ENCODE measurements at places on chromosomes 3 and 15.

- peak; percentile 62 for DNase-seq
Measured at GRCh38 chr15:82832601-82833361, 23.4 kb downstream of the WHAMM start.

DNA sequence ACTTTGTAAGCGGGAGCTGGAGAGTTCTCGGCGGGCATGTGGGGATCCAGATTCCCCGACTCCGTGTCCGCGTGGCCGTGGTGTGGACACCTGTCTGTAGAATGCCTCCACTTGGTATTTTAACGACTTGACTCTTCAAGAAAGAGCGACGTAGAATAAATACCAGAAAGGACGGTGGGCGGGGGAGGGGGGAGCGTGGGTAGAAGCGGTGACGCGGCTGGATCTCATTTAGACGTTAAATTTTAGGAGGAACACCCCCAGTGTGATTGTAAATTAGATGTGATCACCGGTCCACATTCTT lies 620 bp upstream of the PYGO1 start:
- DNase-seq = no peak

- DNase-seq = no peak
Measured at GRCh38 chr3:14077310-14077709, 47.4 kb downstream of the CHCHD4 start.

DNA sequence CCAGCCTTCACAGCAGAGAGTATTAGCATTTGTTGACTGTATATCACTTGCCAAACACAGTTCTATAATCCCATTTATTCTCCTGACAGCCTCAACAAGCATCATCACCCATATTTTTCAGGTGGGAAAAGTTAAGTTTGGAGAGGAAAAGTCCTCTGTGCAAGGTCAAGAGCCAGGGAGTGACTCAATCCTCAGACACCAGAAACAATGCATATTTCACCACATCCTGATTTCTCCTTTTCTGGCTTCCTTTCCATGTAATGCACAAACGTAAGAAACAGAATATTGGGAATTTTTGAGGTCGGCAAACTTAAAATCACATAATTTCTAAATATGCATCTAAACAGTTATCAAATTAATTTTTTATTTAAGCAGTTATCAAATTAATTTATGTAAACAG lies 116.0 kb upstream of the GADL1 start:
- peak; percentile 29 for DNase-seq

GRCh38 chr15:60400944-60401343 lies 3.2 kb upstream of the ANXA2 start:
- DNase-seq = peak; percentile 55

DNA sequence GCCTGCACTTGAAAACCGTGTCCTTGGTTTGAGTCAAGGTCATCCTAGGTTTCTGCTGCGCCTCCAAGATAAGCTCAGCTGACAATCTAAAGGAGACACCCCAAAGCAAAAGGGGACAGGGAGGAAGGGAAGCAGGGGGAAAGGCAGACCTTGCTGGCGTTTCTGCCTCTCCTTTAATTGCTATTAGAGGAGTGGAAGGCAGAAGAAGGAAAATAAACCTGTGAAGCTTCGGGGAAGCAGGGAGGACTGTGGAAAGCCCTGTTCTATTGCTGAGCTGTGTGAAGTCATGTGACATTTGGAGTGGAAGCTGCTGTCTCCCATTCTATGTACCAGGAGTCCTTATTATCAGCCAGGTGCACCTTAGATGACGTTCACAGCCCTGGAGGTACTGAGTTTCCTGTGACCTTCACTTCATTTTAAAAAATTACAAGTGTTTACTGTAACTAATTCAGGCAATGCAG lies 21.5 kb upstream of the CHD2 start:
- DNase-seq = no peak

- DNase-seq = peak; percentile 64
Measured at GRCh38 chr3:66276705-66277274, 56.0 kb downstream of the SLC25A26 start.

DNA sequence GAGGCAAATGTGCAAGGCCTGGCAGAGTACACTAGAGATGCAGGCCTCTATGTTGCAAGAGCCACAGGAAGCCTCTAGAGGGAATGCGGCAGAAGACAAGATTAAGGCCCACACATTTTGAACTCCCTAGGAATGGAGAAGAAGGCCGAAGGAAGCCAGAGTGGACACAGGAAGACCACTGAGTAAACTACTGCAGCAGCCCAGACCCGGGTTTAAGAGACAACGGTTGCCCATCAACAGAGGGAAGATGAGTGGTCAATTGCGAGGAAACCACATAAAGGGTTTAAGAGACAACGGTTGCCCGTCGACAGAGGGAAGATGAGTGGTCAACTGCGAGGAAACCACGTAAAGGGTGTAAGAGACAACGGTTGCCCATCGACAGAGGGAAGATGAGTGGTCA lies 14.6 kb downstream of the CHSY1 start:
- DNase-seq = no peak

DNA sequence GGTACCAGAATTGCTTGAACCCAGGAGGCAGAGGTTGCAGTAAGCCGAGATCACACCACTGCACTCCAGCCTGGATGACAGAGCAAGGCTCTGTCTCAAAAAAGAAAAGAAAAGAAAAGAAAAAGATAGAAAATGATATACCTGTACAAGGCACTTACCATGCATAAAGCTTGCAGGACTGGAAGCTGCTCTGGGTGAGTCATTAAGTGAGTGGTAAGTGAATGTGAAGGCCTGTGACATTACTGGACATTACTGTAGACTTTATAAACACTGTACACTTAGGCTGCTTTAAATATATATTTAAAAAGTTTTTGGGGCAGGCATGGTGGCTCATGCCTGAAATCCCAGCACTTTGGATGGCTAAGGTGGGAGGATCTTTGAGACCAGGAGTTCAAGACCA lies 99.2 kb downstream of the SLMAP start:
- DNase-seq = peak; percentile 2

DNA sequence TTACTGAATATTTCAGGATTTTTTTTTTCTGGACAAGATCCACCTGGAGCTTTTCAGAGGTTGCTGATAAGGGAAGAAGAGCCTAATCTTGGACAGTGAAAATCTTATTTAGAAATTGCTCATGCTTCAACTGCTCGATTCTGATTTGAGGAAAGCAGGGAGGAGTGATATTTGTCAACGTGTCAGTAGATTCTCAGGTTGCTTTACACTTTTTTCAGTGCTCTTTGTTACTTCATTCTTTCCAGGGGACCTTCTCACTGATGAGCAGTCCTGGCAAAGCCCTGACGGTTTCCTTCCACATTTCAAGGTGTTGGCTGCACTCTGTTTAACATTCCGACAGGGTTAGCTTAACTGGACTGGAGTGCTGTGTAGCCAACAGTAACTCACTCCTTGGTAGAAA lies 24.1 kb upstream of the RARB start:
- no peak for DNase-seq

GRCh38 chr3:155102329-155102728 lies 22.2 kb downstream of the MME start:
- DNase-seq = no peak

- peak; percentile 76 for DNase-seq
Measured at GRCh38 chr3:61564395-61565059, 3.2 kb downstream of the PTPRG start.

- DNase-seq = no peak
Measured at GRCh38 chr3:128712848-128713247, 13.1 kb upstream of the RAB7A start.

- no peak for DNase-seq
Measured at GRCh38 chr3:86740751-86741150, 250.2 kb downstream of the VGLL3 start.

- no peak for DNase-seq
Measured at GRCh38 chr3:48599077-48599501, 4.0 kb upstream of the COL7A1 start.

- DNase-seq = no peak
Measured at GRCh38 chr3:53675022-53675697, 171.1 kb downstream of the CHDH start.

- no peak for DNase-seq
Measured at GRCh38 chr3:184678317-184679055, 33.4 kb downstream of the MAGEF1 start.

GRCh38 chr3:33064929-33065328 lies 32.0 kb downstream of the GLB1 start:
- DNase-seq = no peak

GRCh38 chr3:57972531-57973111 lies 35.6 kb upstream of the FLNB start:
- no peak for DNase-seq

GRCh38 chr3:33678073-33678472 lies 40.0 kb downstream of the CLASP2 start:
- DNase-seq = no peak
